Activated CD4-positive, alpha-beta T cell treated with anti-CD3 and anti-CD28 coated beads, Interleukin-2, amount 50 U/mL, for 1 hour (primary cell): ENCODE measurements at places on chromosomes 12 and 14.

DNA sequence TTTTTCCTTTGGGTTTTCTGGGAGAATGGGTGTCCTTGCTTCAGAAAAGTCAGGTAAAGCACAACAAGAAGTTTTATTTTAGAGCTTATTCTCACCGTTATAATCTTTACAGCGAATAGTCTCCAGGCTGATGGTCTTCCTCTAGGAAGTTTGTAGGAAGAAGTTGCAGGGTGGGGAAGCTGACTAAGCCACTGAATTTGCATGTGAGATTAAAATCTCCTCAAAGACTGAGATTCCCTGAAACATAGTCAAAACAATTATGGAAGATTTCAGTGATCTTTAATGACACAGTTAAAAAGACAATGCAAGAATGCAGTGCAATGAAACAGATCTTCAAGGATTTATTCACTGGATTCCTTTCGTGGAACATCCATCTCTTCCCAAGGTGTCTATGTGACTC lies 1.2 kb downstream of the TAS2R10 start:
- no peak for DNase-seq

- DNase-seq: no peak
Measured at GRCh38 chr12:76952995-76953394, 74.2 kb upstream of the CSRP2 start.

DNA sequence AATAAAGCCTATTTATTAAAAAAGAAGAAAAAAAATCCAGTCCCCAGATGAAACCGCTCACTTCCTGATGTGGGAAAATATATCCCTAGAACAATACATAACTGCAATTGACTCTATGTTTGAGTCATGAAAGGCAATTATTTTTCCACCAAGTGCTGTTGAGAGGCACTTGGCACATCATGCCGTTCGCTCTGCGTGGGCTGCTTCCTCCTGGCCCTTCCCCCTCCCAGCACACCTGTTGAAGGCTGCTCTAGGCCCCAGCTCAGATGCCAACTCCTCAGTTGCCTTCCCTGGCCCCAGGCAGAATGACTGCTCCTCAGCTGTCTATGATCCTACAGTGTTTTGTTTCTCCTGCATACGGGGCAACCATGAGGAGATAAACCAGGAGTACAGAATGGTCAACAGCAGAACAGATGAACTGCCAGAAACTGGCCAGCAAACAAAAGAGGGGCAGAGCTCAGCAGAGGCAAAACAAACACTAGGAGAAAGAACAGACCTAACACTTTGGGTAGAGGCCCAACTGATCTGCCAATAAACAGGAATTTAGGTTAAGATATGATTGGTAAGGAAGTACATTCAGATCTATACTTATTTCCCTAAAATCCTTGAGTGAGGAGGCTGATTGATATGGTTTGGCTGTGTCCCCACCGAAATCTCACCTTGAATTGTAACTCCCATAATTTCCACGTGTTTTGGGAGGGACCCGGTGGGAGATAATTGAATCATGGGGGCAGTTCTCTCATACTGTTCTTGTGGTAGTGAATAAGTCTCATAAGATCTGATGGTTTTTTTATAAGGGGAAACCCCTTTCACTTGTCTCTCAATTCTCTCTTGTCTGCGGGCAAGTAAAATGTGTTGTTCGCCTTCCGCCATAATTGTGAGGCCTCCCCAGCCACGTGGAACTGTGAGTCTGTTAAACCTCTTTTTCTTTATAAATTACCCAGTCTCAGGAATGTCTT lies 58.6 kb downstream of the SLC38A1 start:
- DNase-seq: peak; percentile 66

DNA sequence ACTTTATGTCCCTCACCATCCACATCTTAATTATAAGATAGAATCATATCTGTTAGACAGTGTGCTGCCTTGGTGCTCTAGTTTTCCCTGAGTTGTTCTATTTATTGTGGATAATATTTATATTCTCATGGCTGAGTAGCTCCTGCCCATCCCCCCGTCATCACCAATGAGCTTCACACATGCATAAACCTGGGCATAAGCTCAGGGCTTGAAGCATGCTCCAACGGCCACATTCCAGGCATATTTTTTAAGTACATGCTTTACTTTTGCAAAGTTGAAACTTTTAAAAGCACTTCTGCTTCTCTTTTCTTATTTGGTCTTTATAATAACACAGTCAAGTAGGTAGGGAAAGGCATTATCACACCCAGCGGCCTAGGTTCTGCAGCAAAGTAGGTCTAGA lies 3.4 kb upstream of the FBXO34 start:
- DNase-seq: no peak

DNA sequence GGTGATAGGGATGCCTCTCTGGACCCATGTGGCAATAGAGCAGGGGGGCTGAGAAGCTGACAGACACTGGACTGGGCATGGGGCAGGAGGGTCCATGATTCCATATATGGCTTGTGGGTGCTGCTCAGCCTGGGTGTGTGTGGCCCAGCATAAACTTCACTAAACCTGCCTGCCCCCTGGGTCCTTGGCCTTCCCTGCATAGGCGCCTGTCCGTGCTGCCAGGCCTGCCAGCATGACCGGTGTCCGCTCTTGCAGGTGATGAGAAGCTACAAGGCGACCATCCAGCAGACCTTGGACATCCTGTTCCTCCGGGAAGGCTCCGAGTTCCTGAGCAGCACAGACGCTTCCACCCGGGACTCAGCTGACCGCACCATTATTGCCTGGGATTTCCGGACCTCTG lies 61.6 kb downstream of the BEGAIN start:
- DNase-seq: no peak

- DNase-seq: no peak
Measured at GRCh38 chr12:76057326-76057725, 25.8 kb upstream of the PHLDA1 start.

DNA sequence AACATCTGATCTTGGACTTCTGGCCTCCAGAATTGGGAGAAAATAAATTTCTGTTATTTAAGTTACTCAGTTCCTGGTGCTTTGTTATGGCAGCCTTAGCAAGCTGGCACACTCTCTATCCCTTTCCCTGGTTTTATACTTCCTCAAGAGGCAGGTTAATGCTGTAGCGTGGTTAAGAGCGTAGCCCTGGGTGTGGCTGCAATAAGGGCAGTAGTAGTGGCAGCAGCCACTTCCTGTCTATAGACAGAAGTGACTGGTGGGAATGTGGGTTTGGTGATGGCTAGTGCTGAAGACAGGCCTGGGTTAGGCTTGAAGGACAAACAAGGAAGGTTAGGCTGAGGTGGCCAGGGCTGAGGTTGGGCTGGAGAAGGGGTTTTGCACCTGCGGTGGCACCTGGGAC lies 3.6 kb upstream of the LGALS3 start:
- DNase-seq: no peak

DNA sequence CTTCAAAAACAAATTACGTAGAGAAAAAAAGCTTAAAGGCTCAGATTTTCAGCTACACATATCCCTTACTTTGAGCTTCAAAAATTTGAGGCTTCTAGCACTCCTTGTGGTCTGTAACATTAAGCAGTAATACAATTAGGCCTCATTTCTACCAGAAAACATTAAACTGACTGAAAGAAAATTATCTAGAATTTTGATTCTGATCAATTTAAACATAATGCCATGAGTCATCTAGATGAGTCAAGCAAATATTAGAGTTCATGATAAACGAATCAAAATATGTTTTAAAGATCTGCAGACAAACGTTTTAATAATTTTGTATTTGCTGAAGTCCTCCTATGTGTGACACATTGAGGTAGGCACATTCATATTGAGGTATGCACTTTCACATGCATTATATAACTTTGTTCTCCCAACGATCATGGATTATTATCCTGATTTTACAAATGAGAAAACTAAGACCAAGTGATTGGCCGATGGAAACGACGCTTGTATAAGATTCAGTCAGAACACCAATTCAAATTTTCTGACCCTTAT lies 4.3 kb downstream of the OSBPL8 start:
- DNase-seq: no peak

- no peak for DNase-seq
Measured at GRCh38 chr12:2509137-2509536, 285.6 kb upstream of the FKBP4 start.

GRCh38 chr14:96095581-96096476 lies 56.7 kb downstream of the C14orf132 start:
- DNase-seq: no peak

- no peak for DNase-seq
Measured at GRCh38 chr12:4147031-4147481, 126.5 kb upstream of the CCND2 start.

DNA sequence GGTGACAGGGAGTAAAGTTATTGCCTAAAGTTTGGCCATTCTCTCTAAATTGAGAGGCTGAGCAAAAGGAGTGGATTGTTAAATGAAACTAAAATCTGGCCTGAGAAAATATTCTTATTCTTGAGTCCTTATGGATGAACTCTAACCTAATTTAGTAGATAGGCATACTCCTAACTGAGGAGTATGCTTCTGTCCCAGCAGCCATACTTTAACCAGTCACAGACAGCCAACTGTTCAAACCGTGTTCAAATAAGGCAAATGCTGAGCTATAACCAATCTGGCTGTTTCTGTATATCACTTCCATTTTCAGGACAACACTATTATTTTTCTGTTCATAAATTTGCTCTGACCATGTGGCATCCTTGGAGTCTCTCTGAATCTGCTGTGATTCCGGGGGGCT lies 75.9 kb upstream of the RERGL start:
- DNase-seq: no peak

DNA sequence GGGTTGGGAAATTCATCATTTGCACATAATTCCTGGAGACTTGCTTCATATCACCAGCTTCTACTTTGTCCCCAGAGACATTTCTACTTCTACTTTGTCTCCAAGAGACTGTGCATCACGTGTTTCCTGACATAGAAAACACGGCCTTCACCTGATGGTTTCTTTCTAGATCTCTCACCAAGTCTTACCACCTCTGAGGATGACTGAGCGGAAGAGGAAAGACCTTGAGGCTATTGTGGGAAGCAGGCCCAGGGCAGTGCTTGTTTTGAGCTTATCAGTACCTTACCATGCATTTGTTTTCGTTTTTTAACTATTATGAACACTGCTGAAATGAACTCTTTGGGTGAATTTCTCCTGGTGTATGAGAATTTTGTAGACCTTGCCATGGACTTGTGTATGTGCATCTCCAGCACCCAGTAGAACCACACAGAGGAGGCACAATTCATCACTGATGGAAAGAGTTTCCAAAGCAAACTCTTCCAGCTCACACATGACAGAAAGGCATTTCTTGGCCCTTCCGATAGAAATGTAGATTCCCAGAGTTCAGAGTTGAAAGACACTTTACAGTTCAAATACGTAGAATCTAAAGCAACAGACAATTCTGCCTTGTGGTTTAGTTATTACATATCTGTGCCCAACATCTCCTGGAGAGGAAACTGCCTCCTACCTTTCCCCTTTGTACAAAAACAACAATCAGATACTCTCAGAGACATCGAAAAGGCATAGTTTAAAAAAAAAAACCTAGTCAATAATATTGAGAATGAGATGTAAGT lies 434.7 kb downstream of the FUT8 start:
- peak; percentile 59 for DNase-seq

GRCh38 chr12:64065881-64066451 lies 156.1 kb downstream of the KICS2 start:
- DNase-seq: no peak

DNA sequence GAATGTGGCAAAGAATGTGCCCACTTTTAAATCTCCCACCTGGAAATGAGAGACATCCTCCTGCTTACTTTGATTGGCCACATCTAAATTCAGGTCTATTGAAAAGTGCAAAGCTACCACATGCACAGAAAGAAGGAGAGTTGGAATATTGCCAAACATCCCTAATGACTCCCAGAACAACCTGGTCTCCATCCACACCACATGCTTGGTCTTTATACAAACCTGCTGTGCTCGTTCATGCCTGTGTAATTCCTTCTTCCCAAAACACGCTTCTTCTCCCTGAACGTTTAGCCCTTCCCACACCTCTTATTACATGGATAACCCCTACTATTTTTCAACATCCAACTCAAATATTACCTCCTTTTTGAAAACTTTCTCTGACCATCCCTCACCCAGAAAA lies 66.2 kb upstream of the BCL2L14 start:
- no peak for DNase-seq

- DNase-seq: no peak
Measured at GRCh38 chr12:131829791-131830334, 1.7 kb downstream of the MMP17 start.

- DNase-seq: no peak
Measured at GRCh38 chr12:1529862-1530591, 64.4 kb downstream of the FBXL14 start.

DNA sequence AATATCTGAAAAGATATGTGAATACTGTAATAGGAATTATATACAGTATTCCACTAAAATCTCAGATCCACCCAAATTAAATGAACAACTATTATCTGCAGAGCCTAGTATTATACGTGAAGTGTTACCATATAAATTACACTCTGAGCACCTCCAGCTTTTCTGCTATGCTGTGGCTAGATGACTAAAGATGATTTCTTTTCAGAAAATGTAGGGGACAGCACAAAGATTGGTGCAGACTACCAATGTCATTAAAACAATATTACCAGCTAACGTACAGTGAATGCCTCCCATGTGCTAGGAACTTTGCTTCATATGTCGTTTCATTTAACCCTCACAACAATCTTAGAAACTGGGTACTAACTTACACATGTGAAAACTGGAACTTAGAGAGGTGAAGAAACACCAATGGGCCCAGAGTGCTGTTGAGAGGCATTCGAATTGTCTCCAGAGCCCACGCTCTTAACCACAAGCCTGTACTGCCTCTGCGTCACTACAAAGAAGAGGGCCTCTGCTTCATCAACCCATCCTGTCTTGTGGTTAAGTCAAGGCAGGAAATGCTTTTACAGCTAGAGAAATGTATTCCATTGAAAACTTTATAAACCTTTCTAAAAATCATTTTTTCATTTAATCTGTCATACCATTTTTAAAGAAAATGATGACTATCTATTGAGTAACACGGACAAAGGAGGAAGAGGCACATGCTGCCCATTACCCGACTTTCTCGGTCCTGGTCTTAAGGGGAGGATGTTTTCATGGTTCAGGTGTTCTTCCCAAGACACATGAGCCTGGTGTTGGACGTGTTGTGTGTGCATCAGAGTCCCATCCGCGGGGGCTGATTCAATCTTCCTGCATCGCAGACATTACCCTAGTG lies 1.3 kb downstream of the GPR65 start:
- DNase-seq: peak; percentile 54

DNA sequence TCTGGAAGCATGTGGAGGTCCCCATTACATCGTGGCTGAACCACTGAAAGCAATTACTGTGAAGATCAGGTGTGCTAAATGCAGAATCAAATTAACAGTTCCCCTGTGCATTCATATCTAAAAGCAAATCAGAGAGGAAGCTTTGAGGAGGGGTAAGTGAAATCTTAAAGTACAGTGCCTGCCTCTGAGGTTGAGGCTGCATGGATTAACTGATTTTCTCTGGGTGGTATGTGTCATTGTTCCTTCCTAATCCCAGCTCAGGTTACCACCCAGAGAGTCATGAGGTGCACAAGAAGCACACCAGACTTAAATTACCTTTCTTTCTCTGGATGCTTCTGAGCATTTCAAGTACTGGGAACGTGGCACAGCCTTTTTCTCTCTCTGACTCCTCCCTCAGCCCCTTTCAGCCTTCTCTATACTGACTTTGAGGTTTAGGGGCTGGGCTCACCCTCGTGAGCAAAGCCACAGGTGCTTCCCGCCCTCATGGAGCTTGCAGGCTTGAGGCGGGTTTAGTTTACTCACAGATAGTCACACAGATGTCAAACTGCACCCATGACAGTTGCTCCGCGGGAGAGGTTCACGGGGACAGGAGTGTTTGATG lies 237.6 kb upstream of the CRY1 start:
- DNase-seq: no peak

- DNase-seq: peak; percentile 69
Measured at GRCh38 chr14:49853572-49854375, 1.2 kb upstream of the NEMF start.

- DNase-seq: no peak
Measured at GRCh38 chr12:128442096-128442495, 175.1 kb downstream of the TMEM132C start.

GRCh38 chr14:65100922-65101541 lies 1.3 kb downstream of the MAX start:
- no peak for DNase-seq
